ENCODE measurements at places on chromosomes 16 and 17.

DNA sequence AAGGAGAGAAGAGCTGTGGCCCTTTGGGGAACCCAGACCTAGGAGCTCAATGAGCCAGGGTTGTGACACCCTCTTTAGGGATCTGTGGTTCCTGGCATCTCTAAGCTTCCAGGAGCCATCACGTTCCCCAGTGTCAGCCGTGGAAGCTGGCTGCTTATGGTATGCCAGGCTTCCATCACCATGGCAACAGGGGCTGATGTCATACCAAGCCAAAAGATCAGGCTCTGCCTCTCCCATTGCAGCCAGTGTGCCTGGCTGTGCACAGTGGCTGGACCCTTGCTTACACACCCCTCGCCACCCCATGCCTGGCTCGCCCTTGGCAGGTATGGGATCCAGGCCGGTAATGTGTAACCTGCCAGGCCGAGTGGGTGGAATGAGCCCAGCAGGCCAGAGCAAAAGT, 91.1 kb downstream of the SSH2 start:
- no peak for DNase-seq

DNA sequence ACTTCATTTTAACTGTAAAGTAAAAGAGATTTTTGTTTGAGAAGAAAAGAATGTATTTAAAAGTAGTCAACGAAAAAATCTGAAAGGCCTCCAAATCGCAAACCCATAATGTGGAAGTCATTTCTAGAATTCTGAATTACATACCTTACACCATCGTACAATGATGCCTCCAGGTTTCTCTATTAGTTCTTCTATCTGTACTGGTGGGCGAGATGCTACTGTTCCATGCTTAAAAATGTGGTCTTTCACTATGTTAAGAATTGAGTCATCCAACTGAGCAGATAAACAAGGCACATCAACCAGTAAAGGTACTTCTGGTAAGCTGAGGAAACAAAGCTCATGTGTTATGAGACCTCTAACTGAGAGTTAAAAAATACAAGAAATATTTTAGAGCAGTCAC, 28.5 kb downstream of the CRLF3 start:
- DNase-seq: no peak

- DNase-seq: no peak
These were observed 30.1 kb downstream of the GNGT2 start for GRCh38 chr17:49180303-49180702.

GRCh38 chr16:4378161-4378666, 6.6 kb downstream of the VASN start:
- DNase-seq: no peak

DNA sequence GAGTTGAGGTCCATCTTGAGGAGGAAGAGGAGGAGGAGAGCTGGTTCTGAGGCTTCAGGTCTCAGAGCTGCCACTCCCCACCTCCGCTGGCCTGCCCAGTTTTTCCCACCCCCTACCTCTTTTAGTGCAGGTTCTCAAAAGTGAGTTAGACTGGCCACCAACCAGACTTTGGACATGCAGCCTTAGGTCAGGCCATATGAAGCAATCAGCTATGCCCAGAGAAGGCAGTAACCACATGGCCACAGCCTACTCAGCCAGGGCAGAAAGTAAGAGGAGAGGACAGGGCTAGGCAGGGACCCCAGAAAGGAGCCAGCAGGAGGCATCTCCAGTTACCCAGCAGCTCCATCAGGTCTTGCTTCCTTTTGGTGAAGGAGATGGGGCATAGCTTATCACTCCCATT, 9.0 kb downstream of the MYO15A start:
- DNase-seq: no peak

DNA sequence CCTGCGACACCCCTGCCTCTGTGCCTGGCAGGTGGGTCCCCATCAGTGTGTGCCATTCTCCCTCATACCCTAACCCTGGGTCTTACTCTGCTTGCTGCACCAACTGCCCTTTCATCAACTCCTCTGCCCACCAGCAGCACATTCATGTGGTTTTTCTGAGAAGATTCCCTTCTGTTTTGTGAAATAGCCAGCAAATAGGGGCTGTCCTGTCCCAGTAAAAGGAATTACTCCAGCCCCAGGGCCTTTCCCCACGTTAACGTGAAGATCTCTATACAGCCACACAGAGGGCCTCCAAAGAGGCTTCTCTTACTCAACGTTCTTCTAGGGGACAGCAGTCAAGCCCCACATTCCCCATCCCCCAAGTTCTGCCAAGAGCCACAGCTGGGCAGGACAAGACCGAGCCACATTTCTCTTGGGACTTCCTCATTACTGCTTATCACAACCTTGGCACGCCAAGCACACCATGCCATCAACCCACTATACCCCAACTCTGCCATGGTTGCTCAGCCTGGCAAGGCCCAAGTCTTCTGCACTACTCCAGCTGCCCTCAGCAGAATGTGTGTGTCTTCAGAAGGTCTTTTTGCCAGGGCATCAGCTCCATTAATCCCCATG, 18.7 kb upstream of the CCL2 start:
- no peak for DNase-seq

DNA sequence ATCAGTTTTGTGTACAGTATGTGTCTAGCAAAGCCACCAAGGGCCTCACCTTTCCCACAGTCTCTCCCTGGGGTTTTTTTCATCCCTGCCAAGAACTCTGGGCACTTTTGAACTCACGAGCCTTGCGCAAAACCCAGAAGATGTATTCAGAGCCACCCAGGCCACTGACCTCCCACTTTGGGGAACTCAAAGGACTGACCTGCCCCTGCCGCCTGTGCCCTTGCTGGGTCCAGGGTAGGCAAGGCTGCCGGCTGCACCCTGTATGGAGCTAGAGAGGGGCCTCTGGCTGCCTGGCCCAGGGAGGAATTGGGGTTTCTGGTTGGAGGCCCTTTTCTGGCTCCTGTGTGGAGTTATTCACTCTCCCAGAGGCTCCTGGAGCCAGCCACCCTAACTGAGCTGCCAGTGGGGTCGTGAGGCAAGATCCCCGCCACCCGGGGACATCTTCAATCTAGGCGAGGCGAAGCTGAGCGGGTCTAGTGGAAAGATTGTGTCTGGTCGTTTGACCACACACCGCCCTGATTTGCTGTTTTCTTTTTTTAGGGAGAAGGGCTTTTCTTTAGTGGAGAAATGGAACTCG, 1.9 kb downstream of the CDK5R1 start:
- no peak for DNase-seq

- DNase-seq: no peak
These were observed 350.8 kb upstream of the C16orf82 start for GRCh38 chr16:26715969-26716368.

DNA sequence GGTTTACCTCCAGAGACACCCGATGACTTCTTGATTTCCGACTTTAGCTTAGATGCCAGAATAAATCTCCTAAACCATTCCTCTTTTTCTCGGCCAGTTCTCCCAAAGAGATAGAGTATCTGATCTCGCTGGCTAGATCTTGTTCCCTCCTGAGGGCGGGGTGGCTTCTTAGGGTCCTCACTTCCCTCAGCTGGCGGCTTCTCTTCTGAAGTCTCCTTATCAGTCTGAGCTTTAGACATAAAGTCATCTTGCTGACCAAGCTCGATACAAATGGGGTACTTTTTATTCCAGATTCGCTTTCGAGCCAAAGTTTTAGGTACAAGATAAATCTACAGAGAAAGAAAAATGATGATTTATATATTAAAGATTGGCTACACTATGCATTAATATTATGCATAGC, 63.6 kb upstream of the ERN1 start:
- DNase-seq: no peak

- DNase-seq: no peak
These were observed 435.6 kb downstream of the WWOX start for GRCh38 chr16:78535098-78535497.

DNA sequence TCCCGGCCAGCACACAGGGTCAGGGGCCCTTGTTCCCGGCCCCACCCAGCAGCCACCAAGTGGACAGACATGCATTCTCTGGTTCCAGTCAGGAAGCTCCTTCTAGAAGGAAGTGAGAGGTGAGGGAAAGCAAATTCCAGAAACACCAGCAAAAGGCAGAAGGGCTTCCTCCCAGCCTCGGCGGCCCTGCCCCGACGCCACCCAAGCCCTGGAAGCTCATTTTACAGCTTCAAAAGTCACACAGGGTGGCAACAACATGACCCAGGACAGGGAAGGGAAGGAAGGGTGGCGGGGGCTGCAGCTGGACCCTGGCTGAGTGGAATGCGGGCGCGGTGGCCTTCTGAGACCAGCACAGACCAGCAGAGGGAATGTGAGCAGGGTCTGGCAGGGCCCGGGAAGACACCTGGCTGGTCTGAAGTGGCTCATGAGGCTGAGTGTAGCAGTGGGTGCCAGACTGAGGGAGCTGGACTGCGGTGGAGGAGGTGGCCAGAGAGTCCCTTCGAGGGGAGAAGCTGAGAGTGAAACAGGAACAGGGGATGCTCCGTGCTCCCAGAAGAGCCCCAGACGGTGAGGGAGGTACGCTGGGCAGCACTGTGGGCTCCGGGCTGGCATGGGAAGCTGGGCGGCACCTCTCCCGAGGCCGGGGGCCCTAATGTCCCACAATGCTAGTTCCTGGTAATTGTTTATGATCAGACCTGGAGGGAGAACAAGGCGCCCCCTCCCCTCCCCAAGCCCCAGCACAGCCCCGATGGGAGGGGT, 1.9 kb upstream of the UNC13D start:
- no peak for DNase-seq

DNA sequence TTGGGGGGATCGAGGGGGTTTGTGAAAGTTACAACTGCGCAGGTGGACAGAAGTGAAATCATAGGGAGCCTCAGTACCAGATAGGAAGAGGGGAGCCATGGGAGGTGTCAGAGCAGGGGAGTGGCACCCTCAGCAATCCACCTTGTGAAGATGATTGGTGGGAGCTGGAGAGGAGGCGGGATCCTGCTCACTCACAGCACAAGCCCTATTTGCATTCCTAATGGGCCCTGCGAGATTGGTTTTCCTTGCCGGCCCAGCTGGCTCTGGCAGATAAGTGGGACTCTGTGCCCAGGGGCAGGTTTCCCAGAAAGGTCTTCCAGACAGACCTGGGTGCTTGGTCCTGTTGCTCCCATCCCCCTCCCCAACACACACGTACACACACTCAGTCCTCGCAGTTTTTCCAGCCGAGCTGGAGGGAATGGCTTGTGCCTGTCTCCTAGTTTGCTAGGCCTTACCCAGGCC, 9.4 kb downstream of the WNT3 start:
- no peak for DNase-seq

- DNase-seq: no peak
These were observed 17.4 kb downstream of the CA4 start for GRCh38 chr17:60167065-60167741.

GRCh38 chr17:75047398-75048098, 523 bp downstream of the KCTD2 start:
- no peak for DNase-seq

- no peak for DNase-seq
These were observed 37.3 kb upstream of the ABR start for GRCh38 chr17:1217089-1217385.

DNA sequence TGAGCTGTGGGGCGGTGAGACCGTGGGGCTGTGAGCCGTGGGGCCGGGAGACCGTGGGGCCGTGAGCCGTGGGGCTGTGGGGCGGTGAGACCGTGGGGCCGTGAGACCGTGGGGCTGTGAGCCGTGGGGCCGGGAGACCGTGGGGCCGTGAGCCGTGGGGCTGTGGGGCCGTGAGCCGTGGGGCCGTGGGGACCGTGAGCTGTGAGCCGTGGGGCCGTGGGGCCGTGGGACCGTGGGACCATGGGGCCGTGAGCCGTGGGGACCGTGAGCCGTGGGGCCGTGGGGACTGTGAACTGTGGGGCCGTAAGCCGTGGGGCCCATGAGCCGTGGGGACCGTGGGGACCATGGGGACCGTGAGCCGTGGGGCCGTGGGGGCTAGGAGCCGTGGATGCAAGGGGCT, 24.6 kb upstream of the PVALEF start:
- no peak for DNase-seq

DNA sequence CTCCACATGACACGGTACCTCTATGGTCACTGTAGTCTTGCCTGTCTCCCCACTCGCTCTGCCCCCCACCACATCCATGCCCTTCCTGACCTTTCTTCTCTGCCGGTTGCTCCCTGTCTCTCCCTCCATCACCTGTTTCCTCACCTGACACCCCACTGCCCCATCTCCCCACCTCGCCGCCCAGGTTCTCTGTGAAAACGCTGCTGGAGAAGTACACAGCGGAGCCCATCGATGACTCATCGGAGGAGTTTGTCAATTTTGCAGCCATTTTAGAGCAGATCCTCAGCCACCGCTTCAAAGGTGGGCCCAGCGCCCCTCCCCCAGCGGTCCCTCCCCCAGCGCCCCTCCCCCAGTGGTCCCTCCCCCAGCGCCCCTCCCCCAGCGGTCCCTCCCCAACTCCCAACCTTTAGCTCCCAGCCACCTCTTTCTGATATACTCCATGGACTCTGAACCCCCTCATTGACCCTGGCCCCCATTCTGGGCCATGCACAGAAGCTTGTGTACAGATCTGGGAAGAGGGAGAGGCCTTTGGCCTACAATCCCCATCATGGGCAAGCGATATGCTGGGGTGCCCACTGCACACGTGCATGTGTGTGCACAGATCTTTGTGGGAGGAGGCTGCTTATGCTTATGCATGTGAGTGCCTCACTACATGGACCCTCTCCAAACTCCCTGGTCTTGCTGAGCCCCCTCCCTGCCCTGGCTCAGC, 4.1 kb downstream of the RUNDC3A start:
- no peak for DNase-seq

DNA sequence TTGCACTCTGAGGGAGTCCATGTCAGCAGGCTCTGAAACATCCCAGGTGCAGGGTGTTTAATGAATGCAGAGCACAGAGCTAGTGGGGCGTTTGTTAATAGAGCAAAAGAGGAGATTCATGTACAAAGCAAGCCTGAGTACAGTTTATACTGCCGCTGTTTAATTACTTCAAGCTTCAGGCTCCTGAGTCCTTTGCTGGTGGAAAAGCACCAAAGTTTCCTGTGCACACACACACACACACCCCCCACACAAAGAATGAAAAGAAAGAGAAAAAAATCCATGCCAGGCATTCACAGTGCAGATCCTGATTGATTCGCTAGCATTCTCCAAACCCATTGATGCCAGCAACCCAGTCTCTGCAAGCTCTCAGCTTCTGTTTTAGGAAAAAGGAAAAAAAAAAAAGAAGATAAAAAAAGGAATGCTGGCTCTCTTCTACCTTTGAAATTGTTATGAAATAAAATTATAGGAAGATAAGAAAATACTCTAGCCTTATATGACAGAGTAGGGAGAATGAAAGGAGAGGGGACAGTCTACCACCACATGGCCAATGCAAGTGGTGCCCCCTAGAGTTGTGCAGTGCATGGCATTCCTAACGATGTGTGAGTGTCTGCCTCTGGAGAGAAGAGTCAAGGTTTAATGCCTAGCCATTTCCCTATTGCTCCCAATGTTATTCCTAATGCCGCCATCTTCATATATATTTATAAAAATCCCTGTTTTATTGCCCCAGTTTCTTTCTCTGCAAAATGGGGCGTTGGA, 216.5 kb downstream of the TMEM114 start:
- no peak for DNase-seq

- DNase-seq: no peak
These were observed 1.1 kb upstream of the TRPV3 start for GRCh38 chr17:3558603-3559269.

GRCh38 chr16:52964290-52964689, 88.4 kb downstream of the CHD9NB start:
- DNase-seq: no peak

DNA sequence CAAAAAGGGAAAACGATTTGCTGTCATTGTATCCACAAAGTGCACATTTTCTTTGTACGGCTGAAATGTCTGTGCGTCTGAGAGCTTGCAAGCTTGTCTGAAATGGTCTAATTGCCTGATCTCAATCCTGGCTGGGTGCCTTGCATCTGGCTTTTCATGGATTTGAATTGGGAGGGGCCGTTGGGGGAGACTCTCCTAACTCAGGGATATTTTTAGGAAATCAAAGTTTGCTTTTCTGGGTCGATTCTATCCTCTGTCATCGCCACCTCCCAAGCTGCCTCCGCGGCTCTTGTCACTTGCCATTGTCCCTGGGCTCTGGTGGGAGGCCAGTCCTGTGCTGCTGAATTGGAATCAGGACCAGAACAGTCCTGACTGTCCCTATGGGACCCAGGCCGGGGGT, 33.3 kb upstream of the MGAT5B start:
- no peak for DNase-seq
